GM12892 (cell line): ENCODE measurements at places on chromosomes 7 and 10.

DNA sequence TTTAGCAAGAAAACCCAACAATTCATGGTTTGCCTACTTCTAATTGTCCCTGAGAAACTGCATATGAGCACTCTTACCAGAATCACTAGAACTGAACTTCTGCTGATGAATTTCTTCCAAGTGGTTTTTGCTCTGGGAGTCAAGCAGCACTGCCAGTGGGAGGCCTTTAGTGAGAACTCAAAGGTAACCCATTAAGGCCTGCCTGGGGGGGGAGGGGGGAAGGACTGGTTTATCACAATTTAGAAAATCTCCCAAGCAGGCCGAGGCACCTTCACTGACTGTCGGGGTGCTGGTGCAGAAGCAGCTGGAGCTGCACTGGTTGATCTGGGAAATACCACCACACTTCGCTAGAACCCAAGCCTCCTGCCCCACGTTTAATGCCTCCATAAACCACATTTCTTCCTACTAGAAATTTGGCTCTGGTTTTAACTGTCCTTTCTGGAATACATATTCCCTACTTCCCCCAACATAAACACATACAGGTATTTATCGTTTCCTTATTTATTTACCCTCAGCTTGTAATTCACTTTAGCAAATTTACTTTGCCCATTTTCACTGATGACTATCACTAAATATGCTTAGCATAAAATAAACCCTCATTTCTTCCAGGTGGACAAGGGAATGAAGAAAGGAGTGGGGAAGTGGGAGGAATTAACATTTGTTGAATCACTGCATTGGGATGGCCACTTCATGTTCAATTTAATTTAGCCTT, 14.2 kb downstream of the ANK3 start:
- DNase-seq, result no peak

GRCh38 chr10:7374795-7375194, 36.0 kb downstream of the SFMBT2 start:
- no peak for DNase-seq

DNA sequence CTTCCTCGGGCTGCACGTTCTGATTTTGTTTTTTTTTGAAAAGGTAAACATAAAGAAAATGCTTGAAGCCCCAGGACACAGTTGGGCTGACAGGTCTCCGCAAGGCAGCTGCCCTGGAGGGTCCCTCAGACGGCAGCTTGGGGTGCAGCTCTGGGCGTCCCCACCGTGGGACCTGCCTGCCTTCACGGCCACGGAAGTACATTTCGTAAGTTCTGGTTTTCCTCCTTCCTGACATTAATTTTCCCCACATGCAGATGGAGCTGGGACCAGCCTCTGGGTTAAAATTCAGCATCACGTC, 491.0 kb downstream of the DNAJB6 start:
- DNase-seq, result no peak

DNA sequence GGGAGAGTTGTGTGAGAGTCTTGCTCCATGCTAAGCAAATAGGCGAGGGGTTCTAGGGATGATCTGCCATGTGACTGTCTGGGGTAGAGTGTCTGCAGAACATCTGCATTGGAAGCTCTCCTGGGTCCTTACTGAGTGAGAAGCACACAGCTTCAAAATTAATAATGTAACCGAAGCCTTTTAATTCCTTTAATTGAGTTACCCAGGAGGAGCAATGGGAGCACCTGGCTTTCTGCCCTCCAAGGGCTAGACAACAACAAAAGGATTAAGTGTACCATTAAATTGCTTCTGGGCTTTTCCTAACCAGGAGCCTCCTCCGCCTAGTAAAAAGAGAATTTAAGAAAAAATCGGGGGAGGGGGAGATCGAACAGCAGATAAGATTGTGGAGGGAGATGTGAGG, 102.0 kb upstream of the TBX20 start:
- DNase-seq, result no peak

GRCh38 chr10:59589796-59590195, 119.9 kb downstream of the SLC16A9 start:
- DNase-seq, result no peak
